ENCODE measurements at places on chromosomes 4 and X.
A peak's percentile ranks its signal among the peaks of the same experiment; 100 is the strongest.

- no peak for DNase-seq
Measured at GRCh38 chr4:79663141-79663540, 255.1 kb upstream of the GK2 start.

GRCh38 chr4:83388313-83388676, 53.6 kb upstream of the HPSE start:
- no peak for DNase-seq

- no peak for DNase-seq
Measured at GRCh38 chr4:1232661-1233621, 16.0 kb downstream of the CTBP1 start.

DNA sequence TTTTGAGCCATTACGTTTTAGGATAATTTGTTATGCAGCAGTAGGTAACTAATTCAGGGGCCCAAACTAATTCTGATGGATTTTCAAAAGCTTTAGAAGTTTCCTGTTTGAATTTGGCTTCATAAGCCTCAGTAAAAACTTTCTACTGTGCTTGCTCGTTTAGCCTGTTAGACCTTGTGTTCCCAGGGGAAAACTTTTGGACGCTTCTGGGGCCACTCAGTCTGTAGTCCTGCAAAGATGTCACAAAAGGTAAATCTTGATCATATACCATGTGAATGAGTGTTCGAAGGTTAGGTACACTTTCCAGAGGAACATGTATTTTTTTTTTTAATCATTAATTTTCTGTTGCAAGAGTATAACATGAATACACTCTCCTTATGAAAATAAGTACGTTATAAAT, 70.7 kb downstream of the SUPT20HL2 start:
- DNase-seq, result no peak

GRCh38 chr4:3107691-3108121, 33.2 kb downstream of the HTT start:
- no peak for DNase-seq

DNA sequence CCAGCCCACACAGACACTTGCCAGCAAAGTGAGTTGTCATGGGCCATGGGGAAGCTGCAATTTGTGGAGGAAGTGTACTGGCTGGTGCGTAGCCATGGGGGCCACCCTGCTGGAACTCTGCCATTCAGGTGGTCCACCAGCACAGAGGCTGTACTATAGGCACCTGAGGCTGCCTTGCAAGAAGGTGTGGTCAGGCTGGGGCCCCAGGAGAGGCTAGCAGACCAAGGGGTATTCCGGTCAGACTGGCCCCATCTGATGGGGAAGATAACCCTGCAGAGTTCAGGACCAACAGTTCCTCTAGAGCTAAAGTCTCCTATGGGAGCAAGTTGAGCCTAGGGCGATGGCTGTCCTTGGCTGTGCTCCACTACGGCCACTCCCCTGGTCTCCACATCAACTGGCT, 136.1 kb downstream of the DCAF12L2 start:
- DNase-seq, result no peak

DNA sequence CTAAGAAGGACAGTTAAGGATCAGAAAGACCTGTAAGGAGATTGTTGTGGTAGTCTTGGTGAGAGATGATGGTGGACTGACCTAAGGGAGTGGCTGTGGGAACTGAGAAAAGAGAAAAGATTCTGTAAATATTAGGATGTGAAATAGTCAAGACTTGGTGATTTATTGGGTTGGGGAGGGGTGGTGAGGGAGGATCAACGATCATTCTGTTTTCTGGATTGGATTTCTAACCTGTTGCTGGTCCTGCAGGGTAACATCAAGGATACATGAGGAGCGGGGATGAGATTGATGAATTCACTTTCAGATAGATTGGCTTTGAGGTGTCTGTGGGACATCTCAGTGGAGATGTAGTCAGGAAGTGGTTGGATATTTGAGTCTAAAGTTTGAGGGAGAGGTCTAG, 1.4 kb downstream of the PIN4 start:
- DNase-seq, result no peak

GRCh38 chrX:69313617-69314290, 148.5 kb upstream of the PJA1 start:
- DNase-seq, result no peak

DNA sequence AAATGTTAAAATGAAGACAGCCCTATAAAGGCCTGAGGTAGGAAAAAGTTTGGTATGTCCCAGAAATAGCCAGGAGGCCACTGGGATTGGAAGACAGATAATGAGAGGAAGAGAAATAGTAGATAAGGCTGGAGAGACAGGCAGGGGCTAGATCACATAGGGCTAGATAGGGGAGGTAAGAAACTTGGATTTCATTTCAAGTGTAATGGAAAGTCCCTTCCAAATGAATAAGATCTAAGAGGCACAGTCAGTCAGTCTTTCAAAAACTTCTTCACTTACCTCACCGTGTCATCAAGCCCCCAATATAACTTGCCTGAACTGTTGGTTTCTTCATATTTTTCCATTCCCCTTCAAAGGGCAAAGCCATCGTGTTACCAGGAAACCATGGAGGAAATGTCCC, 121.8 kb downstream of the SPCS3 start:
- no peak for DNase-seq

DNA sequence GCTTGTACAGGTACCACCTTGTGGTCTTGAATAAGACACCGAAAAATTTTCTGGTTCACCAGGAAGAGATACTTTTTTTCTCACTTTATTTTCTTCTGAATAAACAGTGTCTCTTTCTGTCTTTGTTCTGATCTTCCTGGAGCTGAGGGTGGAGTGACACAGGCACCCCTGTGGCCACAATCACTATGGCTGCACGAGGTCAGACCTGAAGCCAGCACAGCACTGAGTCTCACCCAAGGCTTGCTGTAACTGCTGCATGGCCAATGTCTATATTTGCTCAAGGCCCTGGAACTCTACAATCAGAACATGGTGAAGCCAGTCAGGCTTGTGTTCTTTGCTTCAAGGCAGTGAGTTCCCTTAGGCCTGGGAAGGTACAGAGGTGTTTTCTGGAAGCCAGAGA, 87.2 kb downstream of the GPR174 start:
- DNase-seq, result no peak

DNA sequence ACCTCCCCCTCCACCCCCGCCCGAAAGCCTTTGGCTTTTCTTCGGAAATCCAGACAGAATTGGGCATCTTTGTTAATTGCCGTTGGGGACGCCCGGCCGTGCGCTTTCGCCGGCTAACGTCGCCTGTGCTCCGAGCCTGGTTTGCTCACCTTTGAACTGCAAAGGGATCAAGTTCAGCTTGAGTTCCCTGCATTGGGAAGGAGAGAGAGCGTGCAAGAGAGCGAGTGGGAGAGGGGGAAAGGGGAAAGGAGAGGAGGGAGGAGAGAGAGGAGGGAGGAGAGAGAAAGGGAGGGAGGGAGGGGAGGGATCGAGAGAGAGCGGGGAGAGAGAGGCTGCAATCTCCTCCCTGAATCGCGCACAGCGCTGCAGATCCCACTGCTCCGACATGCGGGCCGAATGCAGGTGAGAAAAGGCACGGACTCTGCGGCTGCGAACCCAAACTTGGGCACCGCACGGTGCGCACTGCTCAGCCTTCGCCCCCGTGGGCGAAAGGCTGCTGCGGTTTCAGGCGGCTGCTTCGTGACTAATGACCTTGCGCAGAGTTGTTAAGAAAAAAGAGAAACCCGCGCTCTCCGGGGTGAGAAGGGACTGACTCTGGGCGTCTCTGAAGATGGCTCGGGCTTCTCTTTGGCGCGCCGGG, at the start of gene PCDH7:
TSS of gene PCDH7 (plus strand) at position 349 of the 640 bp plus-strand sequence. CDS start 1,054 bp downstream, outside the sequence.
- DNase-seq, result peak; percentile 62

- no peak for DNase-seq
Measured at GRCh38 chrX:38086451-38087215, 80.3 kb downstream of the SYTL5 start.

DNA sequence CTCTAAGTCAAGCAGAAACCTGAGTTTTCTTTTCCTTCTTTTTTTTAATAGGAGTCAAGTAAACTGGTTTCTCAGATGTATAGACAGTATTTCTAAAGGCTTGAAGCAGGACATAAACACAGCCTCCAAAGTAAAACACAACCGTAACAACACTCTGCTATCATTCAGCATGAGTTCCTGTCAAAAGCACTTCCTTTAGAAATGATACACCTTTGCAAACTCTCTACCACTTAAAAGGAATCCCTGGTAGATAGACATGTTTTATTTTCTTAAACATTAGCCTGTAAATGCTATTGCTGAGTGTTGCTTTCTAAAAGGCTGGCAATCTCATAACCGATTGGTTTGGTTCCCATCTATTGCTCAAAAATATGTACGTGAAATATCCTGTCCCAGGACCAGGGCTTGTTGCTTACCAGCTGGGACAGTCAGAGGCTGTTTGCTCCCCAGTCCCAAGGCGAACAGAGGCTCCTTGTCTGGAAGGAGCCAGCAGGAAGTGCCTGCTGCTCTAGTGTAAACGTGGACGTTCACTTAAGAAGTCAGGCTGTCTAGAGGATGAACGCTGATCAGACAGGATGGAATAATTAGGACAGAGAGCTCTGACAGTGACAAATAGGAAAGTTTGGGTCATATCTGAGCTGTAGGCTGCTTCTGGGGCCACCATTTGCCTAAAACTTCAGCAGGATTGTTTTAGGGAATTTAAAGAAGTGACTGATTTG, 173.9 kb upstream of the KLF3 start:
- DNase-seq, result no peak

DNA sequence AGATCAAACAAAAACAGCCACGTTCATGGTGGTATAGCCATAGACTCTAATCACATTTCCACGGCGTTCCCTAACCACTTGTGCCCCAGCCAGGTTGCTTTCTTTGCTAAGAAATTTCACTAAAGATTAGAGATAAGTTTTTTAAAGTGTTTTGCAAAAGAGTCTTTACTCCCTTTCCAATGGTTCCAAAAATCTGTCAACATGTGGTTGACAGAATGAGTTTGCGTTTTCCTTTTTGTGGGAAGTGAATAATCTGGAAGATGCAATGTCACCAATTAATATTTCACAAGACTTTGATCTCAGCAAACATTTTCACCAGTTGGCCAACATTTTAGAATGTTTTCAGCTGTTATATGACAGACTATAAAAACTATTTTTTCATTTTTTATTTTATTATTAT, 35.3 kb downstream of the CXCL1 start:
- DNase-seq, result no peak

- no peak for DNase-seq
Measured at GRCh38 chr4:156949373-156949814, 22.2 kb downstream of the PDGFC start.

GRCh38 chr4:45946699-45947098, 177.2 kb downstream of the GABRG1 start:
- no peak for DNase-seq

- DNase-seq, result peak; percentile 24
Measured at GRCh38 chrX:7690842-7691241, 152.1 kb upstream of the VCX start.

- peak; percentile 7 for DNase-seq
Measured at GRCh38 chr4:176123710-176124407, 58.2 kb downstream of the WDR17 start.

DNA sequence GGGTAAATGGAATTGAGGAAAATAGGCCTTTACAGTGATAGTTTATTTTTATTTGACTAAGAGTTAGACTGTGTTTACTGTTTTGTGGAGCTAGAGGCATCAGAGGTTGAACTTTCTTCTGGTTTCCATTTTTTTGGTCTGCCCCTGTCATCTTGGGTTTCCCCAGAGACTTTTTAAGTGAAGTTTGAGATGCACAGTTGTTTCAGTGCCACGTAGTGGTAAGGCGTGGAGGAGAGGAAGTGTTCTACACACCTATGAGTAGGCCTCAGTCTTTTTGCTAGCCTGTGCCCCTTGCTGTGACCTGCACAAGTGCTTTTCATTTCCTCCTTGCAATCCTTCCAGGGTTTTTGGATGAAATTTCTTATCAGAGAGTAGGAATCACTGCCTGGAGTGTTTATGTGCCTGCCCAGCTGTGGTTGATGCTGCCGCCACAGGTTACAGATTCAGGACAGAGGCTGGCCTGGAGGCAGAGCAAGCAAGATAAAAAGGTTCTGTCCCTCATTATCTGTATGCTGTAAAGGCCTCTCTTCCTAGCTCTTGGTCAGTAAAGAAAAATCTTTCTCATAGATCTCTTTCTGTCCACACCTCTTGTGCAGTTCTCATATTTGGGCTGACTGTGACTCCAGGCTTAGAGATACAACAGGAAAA, 12.5 kb upstream of the HSFX4 start:
- no peak for DNase-seq

DNA sequence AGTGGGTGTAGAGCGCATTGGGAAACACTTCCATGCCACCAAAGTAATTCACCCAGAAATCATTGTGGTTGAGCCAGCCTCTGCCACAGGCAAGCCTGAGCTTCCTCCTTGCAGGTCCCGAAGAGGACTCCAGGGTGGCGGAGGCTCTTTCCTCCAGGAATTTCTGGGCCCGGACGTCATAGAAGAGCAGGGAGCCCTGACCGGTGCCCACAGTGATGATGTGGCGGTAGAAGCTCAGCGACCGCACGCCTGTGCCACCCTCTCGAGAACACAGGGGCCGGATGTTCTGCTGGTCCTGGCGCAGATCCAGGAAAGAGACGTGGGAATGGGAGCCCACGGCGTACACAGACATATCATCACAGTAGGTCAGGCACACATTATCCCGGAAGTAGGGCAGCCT, 1.3 kb downstream of the DCAF12L1 start:
- no peak for DNase-seq

GRCh38 chr4:85557016-85557901, 82.3 kb downstream of the ARHGAP24 start:
- DNase-seq, result no peak
